ENCODE measurements at places on chromosomes 13 and 19. TPM values are rescaled to one million over a fixed set of nuclear protein-coding genes. Genes with fewer than 3 reads are reported as not detected.

- no peaks in the 10 kb centered on the region for H3K27me3 ChIP-seq
- no peak for DNase-seq
- no peaks in the 10 kb centered on the region for H3K4me1 ChIP-seq
- H3K4me3 ChIP-seq = no peak overlapping the region
- H3K27ac ChIP-seq = no peak overlapping the region
- H3K36me3 ChIP-seq = no peaks in the 10 kb centered on the region
These were observed 332.2 kb upstream of the SGCG start for GRCh38 chr13:22848539-22849052.

The SIAH3 gene
- 2.5 TPM for polyA plus RNA-seq

The KLC3 gene
- polyA plus RNA-seq = 3.7 TPM

The KLF12 gene
- polyA plus RNA-seq = 6.4 TPM

The LYPD3 gene
- 3.5 TPM for polyA plus RNA-seq
